ENCODE measurements at places on chromosomes 2 and 18. TPM values are rescaled to one million over a fixed set of nuclear protein-coding genes. Genes with fewer than 3 reads are reported as not detected.

Gene CROCC2
- not detected for total RNA-seq

Gene CDH2
- not detected for total RNA-seq

Gene HRH4
- total RNA-seq: 0.34 TPM

Gene GPR39
- not detected for total RNA-seq

Gene TXNDC2
- not detected for total RNA-seq

Gene CAPG
- total RNA-seq: 21.7 TPM

Gene UGT1A6
- total RNA-seq: not detected

Gene MPP4
- not detected for total RNA-seq

Gene C2orf92
- 12.4 TPM for total RNA-seq

Gene CRACDL
- 0.36 TPM for total RNA-seq

Gene DCC
- not detected for total RNA-seq

Gene DLX2
- not detected for total RNA-seq

Gene BUB1
- 3.5 TPM for total RNA-seq

Gene FHL2
- total RNA-seq: 0.41 TPM

Gene HOXD12
- total RNA-seq: not detected

Gene KCNE4
- not detected for total RNA-seq

Gene PSMA8
- 0.27 TPM for total RNA-seq

Gene DNER
- total RNA-seq: not detected

Gene RESP18
- not detected for total RNA-seq

Gene FRZB
- total RNA-seq: not detected

Gene NEU2
- not detected for total RNA-seq
